ENCODE measurements at places on chromosomes 7 and 10. TPM values are rescaled to one million over a fixed set of nuclear protein-coding genes. Genes with fewer than 3 reads are reported as not detected.

NEUROG3 gene
- total RNA-seq: 8.2 TPM

ABCB1 gene
- 39.5 TPM for total RNA-seq

PTPN12 gene
- 63.6 TPM for total RNA-seq

EBF3 gene
- total RNA-seq: 1.1 TPM

ZNF804B gene
- total RNA-seq: not detected

ADIRF gene
- total RNA-seq: 194 TPM

ADARB2 gene
- total RNA-seq: 2.5 TPM

TRPV5 gene
- total RNA-seq: not detected

TAC1 gene
- not detected for total RNA-seq

CLCN1 gene
- not detected for total RNA-seq

TMED4 gene
- total RNA-seq: 270 TPM

FAM13C gene
- total RNA-seq: 9.7 TPM

APBB1IP gene
- total RNA-seq: 6.4 TPM

NSUN5 gene
- total RNA-seq: 5.2 TPM

VENTX gene
- not detected for total RNA-seq

TMEM213 gene
- total RNA-seq: not detected

SPDYE16 gene
- total RNA-seq: not detected

COL13A1 gene
- total RNA-seq: 8.2 TPM

CHN2 gene
- total RNA-seq: 16.4 TPM

DGKI gene
- total RNA-seq: 1.2 TPM

SPDYE1 gene
- total RNA-seq: not detected

RAB18 gene
- total RNA-seq: 36.2 TPM

DKK1 gene
- not detected for total RNA-seq

ACBD7 gene
- total RNA-seq: not detected

SPDYE2 gene
- total RNA-seq: not detected

OR9A2 gene
- not detected for total RNA-seq

ABCA13 gene
- 0.37 TPM for total RNA-seq

ASB4 gene
- not detected for total RNA-seq

ITPRID1 gene
- 3.0 TPM for total RNA-seq

COL17A1 gene
- total RNA-seq: 181 TPM

SGCE gene
- total RNA-seq: 26.8 TPM

C10orf62 gene
- not detected for total RNA-seq

FRMPD2 gene
- not detected for total RNA-seq

GRID2IP gene
- total RNA-seq: 1.1 TPM

CLRN3 gene
- total RNA-seq: 35.2 TPM

ANKRD61 gene
- not detected for total RNA-seq

EN2 gene
- total RNA-seq: not detected

GIMAP8 gene
- total RNA-seq: 3.6 TPM

DENND2A gene
- 4.1 TPM for total RNA-seq

CALD1 gene
- total RNA-seq: 254 TPM

OGDHL gene
- 4.2 TPM for total RNA-seq

ECHDC3 gene
- 4.0 TPM for total RNA-seq

MCM10 gene
- 0.41 TPM for total RNA-seq

PNLIP gene
- not detected for total RNA-seq

CHRM2 gene
- 29.5 TPM for total RNA-seq

FGL2 gene
- 23.1 TPM for total RNA-seq

SH2D4B gene
- 0.32 TPM for total RNA-seq

ZNF853 gene
- 2.9 TPM for total RNA-seq

ZNF800 gene
- total RNA-seq: 42.6 TPM

CEP41 gene
- 2.7 TPM for total RNA-seq

VGF gene
- not detected for total RNA-seq

SLC39A12 gene
- not detected for total RNA-seq

AUTS2 gene
- 68.6 TPM for total RNA-seq

GCK gene
- 0.96 TPM for total RNA-seq

BTBD16 gene
- not detected for total RNA-seq

LIPA gene
- 12.3 TPM for total RNA-seq

CREM gene
- 22.5 TPM for total RNA-seq
